ENCODE measurements at places on chromosomes 6 and 20.

GRCh38 chr6:150083839-150084238 lies 14.9 kb upstream of the ULBP3 start:
- no peak for DNase-seq

DNA sequence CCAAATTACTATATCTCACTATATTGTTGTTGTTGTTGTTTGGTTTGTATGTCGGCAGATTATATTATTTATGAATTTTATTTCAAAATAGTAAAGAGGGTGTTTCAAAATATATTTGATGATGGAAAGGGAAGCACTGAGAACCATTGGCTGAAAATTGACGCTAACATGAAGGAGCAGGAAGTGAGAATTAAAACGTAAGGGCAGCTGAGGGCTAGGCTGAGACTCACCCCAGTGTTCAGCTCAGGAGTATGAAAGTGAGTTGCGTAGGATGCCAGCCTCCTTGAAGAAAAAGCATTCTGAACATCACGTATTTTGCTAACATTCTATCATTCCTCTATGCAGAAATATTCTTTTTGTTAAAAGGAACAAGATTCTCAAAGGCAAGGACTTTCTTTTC lies 10.7 kb upstream of the IPCEF1 start:
- no peak for DNase-seq

GRCh38 chr20:13139459-13140150 lies 81.5 kb upstream of the ISM1 start:
- no peak for DNase-seq

DNA sequence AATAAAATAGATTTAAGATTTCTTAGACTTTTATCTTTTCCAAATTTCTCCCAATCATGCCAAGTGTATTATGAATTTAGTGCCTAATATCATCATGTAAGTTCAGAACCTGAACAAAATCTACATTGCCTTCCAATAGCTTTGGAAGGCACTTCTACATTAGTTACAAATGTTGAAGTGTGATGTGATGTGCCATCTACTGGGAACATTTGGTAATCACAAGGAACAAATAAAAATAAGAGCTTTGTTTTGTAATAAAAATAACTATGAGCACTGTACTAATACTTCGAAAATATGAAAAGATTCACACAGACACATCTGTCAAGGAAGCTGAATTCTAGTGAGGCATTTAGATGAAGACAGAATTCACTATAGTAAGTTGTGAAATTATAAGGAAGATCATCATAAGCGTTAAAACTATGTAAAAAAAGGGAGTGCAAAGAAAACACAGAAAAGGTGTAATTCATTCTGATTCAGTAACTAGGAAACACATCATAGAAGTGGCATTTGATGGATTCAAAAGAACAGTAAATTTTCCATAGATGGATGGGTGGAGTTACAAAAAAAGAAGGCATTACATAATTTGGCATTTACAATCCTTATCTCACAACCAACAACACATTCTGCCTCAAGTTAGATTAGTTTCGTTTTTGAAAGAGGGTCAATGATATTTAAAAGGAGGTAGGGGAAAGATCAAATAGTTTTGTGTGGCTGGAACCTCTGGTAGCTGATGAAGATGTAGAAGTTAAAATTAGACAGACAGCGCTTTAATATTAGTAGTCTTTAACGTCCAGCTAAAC lies 161.0 kb downstream of the ASCC3 start:
- peak; percentile 47 for DNase-seq

DNA sequence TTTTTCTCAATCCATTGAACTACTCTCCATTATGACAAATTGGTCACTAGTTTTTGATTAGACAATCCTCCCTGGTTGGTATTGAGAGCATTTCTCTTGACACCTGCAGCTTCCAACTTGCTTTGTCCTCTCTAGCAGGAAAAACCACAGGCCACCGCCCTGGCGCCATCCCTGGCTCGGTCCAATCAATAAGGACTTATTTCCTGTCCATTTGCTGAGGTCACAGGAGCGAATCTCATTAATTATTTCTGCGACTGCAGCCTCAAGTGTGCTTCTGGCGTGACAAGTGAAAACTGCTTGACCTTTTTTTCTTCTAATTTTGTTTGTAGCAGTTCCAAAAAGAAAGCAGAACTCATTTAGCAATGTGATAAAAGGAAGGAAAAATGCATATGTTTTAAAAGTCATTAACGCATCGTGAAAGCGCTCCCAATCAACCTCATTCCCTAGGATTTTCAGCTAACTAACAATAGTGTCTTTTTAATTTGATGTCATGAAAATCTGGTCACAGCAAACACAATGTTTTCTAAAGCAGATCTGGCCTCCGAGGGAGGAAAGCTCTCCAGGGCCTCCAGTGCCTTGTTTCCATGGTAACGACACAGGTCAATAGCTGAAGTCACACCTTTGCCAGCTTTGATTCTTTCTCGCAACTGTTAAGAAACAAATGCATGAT lies 39.0 kb upstream of the BEND3 start:
- no peak for DNase-seq

- no peak for DNase-seq
These were observed 180.7 kb downstream of the EPHA7 start for GRCh38 chr6:93238632-93239031.

DNA sequence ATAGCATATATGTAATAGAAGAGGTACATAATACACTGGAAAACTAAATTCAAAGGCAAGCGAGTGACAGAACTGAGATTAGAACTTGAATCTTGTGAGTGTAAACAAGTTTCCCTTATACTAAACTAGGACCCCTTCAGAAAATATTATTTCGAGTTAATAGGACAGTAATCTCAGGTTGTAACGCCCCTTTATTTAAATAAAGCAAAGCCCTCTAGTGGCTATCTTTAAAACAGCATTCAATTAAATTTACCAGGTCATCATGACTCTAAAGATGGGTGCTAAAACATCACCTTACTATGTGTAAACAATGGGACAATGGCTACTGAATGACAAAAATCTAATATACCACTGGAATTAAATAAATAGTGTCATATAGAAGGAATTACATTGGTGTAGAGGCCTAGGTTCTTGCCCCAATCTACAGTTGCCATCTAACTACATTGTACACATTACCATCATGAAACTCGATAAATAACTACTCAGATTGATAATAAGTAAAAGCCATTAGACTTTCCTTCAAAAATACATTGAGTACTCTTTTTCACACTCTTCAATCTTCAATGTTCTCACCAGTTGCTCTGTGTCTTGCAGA lies 255.4 kb upstream of the IRAK1BP1 start:
- peak; percentile 46 for DNase-seq

DNA sequence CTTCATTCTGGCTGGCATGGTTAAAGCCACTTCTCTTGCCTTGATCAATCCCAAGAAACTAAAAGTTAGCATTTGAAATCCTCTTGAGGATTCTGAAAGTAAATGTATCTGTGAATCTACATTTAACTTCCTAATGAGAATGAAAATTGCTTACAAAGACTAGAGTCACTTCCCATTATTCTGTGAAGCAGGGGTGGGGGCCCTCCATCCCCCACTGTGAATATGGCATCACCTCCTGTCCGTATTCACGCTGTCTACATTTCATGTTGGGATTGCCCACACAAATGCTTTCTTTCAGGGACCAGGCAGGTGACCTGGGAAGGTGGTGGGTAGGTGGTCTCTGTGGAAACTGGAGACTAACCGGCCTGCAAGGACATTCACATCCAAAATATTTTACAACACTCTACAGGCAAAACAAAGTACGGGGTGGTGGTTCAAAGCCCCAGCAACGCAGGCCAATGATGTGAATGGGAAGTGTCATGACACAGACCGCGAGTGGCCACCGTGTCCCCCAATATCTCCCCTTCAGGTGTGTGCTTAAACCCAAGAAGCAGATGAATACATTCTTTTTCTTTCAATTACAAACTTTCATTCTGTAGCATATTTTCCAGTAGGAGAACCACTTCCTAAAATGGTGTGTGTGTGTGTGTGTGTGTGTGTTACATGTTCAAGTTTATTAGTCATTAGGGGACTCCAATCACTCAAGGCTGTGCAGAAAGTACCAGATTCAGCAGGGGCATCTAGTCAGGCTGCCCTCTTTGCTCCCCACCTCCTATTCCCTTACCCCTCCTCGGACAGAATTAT lies 132.2 kb downstream of the PRND start:
- DNase-seq: no peak

GRCh38 chr20:21437816-21438215 lies 40.5 kb upstream of the NKX2-4 start:
- DNase-seq: no peak

- no peak for DNase-seq
These were observed 278.8 kb downstream of the CD83 start for GRCh38 chr6:14396392-14396791.

DNA sequence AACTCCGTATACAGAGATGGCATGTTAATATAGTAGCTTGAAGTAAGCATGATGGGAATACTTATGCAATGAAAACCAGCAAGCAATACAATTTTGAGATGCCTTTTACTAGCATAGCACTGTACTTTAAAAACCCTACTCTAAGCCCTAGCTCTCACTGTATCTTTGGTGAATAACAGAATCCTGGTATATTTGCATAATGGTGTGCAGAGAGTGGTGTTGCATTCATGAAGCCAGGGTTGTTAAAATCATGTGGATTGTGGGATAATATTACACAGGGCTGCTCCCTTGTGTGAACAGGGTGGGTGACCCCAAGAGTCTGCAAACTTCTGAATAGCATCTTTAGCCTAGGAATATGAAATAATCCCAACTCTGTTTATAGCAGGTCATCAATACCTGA lies 105.2 kb upstream of the BMP2 start:
- no peak for DNase-seq

DNA sequence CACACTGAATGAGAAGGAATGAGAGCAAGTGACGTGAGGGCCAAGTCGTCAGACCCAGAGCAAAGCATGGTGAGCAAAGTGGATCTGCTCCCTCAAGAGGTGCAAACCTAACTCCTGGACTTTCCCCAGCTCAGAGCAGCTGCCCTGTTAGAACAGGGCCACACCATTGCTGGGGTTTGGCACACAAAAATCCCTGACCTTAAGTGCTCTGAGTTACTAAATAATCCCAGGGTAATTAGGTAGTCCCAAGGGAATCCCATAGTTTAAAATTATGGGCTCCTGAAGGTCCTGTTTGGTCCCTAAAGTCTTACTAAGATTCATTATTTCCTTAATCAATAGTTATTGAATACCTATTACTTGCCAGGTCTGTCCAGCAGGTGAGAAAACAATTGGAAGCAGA lies 165.1 kb upstream of the TNFAIP3 start:
- DNase-seq: no peak

- no peak for DNase-seq
These were observed 1.3 kb upstream of the CNR1 start for GRCh38 chr6:88167352-88167937.

- no peak for DNase-seq
These were observed 26.9 kb downstream of the AKIRIN2 start for GRCh38 chr6:87675004-87675681.

- no peak for DNase-seq
These were observed 6.7 kb downstream of the C6orf141 start for GRCh38 chr6:49557177-49557576.

GRCh38 chr20:45427236-45428149 lies 11.6 kb downstream of the PIGT start:
- no peak for DNase-seq

- no peak for DNase-seq
These were observed 106.6 kb downstream of the ATXN1 start for GRCh38 chr6:16654701-16655100.

GRCh38 chr6:5030596-5031136 lies 26.8 kb upstream of the RPP40 start:
- DNase-seq: peak; percentile 94

GRCh38 chr6:52574709-52575501 lies 2.0 kb downstream of the TRAM2 start:
- peak; percentile 83 for DNase-seq

GRCh38 chr6:139800837-139801236 lies 426.4 kb upstream of the CITED2 start:
- no peak for DNase-seq

GRCh38 chr6:19873031-19873430 lies 35.9 kb downstream of the ID4 start:
- DNase-seq: no peak

DNA sequence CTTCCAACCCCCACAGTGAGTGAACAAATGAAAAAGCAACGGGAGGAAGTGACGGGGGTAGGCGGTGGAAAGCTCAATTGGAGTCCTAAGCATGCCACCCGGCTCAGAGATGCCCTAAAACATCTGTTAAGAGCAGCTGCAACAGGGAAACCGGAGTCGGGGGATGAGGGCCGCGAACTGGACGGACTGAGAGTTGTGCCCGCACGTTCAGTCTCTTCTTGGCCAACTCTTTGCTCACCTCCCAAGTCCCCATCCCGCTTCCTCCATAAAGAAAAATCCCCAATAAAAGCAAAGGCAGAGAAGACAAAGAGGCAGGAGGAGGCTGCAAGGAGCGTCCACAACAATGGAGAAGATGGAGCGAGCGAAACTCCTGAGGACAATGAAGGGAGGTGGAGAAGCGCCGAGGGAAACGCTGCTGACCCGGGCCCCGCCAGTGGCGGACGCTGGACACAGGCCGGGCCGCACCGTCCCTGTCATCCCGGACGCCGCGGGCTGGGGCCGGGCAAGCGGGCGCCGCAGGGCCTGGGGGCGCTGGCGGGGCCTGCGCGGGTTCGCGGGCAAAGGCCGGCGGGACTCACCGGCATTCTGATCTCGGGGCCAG lies 600 bp downstream of the SEC63 start:
- DNase-seq: peak; percentile 84

DNA sequence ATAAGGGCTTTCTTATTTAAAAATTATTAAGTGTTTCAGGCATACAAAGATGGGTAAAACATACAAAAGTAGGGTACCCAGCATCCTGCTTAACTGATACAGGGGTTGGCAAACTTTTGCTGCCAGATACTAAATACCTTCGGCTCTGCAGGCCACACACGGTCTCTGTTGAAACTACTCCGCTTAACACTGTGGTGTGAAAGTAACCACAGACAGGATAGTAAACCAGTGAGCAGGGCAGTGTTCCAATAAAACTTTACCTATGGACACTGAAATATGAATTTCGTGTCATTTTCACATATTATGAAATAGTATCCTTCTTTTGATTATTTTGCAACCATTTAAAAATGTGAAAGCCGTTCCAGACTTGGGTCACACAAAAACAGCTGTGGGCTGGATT lies 92.4 kb downstream of the EYA2 start:
- no peak for DNase-seq

GRCh38 chr20:57716202-57716601 lies 6.4 kb upstream of the PMEPA1 start:
- no peak for DNase-seq

DNA sequence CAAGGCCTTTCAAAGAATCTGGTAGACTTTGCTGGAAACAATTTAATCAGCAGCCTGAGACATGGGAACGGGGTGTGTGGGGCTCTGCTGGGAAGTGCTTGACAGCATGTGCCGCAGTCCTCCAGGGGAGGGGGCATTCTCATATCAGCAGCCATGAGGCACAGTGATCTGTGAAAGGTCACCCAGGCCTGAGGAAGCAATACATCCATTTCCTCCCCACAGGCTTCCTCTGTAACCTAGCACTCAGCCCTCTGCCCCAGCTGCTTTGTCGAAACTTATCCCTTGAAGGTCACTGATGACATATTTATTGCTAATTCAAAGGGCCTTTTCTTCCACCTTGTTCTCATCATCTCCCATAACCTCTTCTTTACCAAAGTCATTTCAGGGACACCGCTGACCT lies 103.3 kb downstream of the TNFAIP3 start:
- no peak for DNase-seq
